Suppressor macrophage treated with lipopolysaccharide for 1 hour (primary cell): ENCODE measurements at places on chromosomes 3 and 15.

- DNase-seq, result peak; percentile 64
These were observed 585 bp downstream of the KIF23 start for GRCh38 chr15:69414701-69415167.

- no peak for DNase-seq
These were observed 1.6 kb upstream of the ACTC1 start for GRCh38 chr15:34796847-34797435.

GRCh38 chr3:59796456-59796855, 746.6 kb upstream of the CFAP20DC start:
- no peak for DNase-seq

DNA sequence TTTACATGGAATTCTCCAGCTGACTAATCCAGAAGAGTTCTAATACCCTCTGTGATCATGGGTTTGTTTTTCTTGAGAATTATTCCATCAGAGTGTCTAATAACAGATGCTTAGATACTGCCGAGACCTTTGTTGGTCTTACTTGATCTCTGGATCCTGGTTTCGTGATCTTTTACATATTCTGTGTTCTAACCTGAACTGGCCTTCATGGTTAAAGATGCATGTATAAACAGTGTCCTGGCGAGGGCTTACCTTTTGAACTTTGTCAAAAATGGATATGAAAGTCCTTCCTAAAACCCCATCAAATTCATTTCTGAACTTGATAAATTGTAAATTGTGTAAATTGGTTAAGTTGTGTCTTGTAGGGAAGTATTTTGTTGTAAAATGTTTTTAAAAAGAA, 24.8 kb downstream of the UBE2Q2 start:
- DNase-seq, result no peak
